ENCODE measurements at places on chromosomes 16 and 17.

DNA sequence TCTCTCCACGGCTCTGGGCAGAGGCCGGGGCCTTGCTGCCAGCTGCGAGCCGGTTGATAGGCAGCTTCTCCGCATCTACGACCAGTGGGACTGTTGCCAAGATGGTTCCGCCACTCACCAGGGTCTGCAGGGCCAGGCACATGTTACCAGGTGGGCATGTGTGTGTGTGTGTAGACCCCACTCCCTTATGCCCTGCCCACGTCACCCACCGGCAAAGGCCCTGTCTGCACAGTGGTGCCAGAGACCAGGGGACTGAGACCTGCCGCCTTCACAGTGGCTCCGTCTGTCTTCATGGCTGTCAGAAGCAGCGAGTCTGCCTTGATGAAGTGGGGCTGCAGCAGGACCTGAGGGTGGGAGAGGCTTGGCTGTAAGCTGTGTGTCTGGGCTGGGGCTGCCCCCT lies 17.7 kb downstream of the SREBF1 start:
- DNase-seq = no peak

- DNase-seq = no peak
These were observed 29.3 kb downstream of the UNC13D start for GRCh38 chr17:75814900-75815373.

DNA sequence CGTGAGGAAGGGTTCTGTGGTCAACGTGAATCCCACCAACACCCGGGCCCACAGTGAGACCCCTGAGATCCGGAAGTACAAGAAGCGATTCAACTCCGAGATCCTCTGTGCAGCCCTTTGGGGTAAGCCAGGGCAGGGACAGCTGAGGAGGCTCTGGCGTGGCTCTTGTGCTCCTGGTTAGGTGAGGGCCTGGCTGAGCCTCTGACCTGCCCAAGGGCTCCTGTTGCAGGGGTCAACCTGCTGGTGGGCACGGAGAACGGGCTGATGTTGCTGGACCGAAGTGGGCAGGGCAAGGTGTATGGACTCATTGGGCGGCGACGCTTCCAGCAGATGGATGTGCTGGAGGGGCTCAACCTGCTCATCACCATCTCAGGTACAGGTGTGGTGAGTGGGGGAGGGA lies 4.2 kb upstream of the C17orf107 start:
- DNase-seq = no peak

GRCh38 chr17:42578282-42578869 lies 847 bp upstream of the PSMC3IP start:
- peak; percentile 76 for DNase-seq

- DNase-seq = no peak
These were observed 10.3 kb downstream of the ZNF469 start for GRCh38 chr16:88393034-88393433.

GRCh38 chr17:44878627-44879221 lies 20.5 kb downstream of the EFTUD2 start:
- peak; percentile 8 for DNase-seq

- no peak for DNase-seq
These were observed at the start of gene CTRB2 for GRCh38 chr16:75206749-75207451. Gene CTRB2, minus strand, starts transcription at chr16:75207161. Its CDS starts 20 bp downstream, at chr16:75207141.

- no peak for DNase-seq
These were observed 3.2 kb upstream of the UBALD1 start for GRCh38 chr16:4617880-4618279.

GRCh38 chr17:64728041-64728695 lies 66.1 kb upstream of the SMURF2 start:
- no peak for DNase-seq

- no peak for DNase-seq
These were observed 103.0 kb upstream of the GSE1 start for GRCh38 chr16:85510041-85510659.

GRCh38 chr17:27549251-27549893 lies 81.6 kb upstream of the LGALS9 start:
- no peak for DNase-seq

GRCh38 chr16:74297145-74297665 lies 591 bp downstream of the PSMD7 start:
- DNase-seq = no peak

DNA sequence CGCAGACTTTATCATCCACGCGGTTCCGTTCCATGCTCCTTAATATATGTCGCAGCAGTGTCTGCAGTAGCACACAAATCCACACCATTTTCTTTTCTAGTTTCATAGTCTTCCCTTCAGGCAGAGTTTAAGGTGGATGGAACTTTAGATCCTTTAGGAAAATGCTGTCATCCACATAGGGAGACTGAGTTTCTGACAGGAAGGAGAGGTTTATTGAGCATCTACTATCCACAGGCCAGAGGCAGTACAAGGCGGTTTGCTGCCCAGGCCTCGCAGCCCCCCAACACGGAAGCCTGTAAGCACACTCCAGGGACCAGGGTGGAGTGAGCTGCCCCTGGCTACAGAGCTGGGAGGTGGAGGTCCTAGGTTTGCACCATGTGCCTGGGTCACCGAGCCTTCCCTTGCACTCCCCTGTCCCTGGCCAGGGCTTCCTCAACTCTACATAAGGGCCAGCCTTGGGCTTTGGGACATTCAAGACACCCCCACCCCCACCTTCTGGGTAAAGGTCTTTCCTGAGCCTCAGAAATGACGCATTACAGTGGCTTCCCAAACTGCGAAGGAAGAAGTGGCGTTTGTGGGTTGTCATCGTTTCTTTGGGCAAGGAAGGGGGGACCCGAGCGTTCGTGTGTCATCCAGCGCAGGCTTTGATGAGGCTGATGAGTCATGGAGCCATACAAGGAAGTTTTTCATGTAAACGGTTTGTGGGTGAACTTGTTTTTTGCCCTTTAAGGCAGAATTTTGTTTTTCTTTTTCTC lies 146.5 kb upstream of the PLCG2 start:
- peak; percentile 76 for DNase-seq

- DNase-seq = peak; percentile 35
These were observed 6.0 kb downstream of the CPSF4L start for GRCh38 chr17:73255671-73256181.

GRCh38 chr16:85090873-85091521 lies 21.3 kb downstream of the CIBAR2 start:
- DNase-seq = no peak

DNA sequence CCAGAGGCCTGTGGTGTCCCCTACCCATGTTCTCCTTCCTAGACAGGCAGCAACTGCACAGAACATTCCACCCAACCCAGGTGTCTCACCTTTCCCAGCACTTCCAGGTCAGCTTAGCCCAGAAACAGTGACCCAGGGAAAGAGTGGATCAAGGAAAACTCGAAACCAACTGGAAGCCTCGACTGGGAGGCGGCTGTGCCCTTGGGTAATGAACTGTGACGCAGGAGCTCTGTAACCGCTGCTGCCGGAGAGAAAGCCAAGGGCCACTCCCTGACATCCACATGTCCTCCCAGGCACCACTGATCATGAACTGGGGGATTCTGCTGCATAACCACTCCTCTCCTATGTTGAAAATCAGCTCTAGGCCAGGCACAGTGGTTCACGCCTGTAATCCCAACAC lies 34.4 kb downstream of the WDR59 start:
- no peak for DNase-seq

GRCh38 chr16:10576390-10577304 lies 3.8 kb downstream of the EMP2 start:
- DNase-seq = no peak

- DNase-seq = no peak
These were observed 123.9 kb downstream of the XYLT1 start for GRCh38 chr16:17346621-17347569.

- DNase-seq = no peak
These were observed 308.1 kb downstream of the HAPSTR1 start for GRCh38 chr16:9399573-9399972.

DNA sequence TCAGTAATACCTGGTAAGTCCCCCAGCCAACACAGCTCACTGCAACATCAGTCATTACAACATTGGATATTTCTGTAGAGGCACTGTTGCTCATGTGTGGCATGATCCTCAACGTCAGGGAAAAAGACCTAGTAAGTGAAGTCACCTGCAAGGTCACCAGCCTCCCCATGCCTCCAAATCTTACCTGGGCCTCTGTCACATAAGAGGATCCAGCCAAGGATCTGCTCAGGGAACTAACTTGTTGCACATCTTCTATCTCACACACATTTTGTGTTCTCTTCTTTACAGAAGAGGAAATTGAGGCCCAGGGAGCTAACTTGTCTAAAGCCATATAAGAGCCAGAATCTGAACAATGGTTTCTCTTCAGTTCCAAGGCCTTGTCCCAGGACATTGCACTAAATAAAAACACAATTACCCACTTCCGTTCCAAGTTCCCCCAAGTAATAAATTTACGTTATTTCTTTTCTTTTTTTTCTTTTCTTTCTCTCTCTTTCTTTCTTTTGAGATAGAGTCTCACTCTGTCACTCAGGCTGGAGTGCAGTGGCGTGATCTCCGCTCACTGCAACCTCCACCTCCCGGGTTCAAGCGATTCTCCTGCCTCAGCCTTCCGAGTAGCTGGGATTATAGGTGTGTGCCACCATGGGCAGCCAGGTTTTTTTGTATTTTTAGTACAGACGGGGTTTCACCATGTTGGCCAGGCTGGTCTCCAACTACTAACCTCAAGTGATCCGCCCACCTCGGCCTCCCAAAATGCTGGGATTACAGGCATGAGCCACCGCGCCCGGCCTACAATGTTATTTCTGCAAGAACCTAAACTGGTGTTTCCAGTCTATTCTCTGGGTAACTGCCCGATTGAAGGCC lies 1.3 kb downstream of the SHMT1 start:
- no peak for DNase-seq

- DNase-seq = no peak
These were observed 88.5 kb downstream of the ZNF423 start for GRCh38 chr16:49767414-49767813.

DNA sequence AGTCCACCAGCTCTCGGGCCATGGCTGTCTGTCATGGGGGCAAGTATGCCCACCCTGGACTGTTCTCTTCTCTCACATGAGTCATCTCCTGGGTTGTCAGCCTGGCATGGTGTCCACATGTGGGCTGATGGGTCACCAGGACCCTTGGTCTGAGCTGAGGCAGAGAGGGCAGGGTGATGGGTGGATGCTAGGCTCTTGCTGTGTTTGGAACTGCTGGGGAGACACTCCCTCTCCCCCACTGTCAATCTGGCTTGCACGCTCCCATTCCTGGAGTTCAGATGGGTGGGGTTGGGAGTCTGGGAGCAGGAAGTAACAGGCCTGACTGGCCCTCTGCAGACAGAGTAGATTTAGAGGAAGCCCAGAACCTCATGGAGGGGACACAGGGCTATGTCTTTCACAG lies 28.9 kb downstream of the KSR1 start:
- no peak for DNase-seq

DNA sequence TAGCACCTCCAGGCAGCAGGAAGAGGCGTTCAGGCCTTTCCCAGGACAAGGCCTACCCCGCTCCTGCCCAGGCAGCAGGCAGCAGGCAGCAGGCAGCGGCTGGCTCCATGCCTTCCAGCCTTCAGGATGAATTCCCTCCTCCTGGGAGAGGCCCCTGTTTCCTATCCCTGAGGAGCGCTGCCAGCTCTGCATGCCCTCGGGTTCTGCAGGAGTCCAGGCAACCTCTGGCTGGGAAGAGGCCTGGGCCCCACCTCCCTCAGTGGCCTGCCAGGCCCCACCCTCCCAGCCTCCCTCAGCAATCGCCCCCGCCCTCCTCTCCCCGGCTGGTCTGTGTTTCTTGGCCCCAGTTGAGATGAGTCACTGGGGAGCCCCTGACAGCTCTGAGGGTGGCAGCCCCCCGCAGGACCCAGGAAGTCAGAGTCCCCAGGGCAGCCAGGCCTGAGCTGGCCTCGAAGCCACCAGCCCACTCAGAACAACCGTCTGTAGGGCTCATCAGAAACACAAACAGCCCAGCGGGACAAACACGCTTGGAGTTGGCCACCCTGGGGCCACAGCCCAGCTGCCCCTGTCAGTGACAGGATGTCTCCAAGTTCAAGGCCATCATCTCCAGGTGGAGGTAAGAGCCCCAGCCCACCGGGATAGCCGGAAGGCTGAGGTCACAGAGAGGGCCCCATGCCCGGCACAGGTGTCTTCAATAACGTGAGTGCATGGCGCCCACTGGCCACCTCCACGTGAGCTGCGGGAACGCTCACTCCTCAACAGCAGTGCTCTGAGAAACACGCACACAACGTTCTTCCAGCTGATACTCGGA lies 39.5 kb upstream of the CIBAR2 start:
- DNase-seq = no peak

GRCh38 chr17:48002266-48002915 lies 31.5 kb downstream of the CDK5RAP3 start:
- DNase-seq = no peak

DNA sequence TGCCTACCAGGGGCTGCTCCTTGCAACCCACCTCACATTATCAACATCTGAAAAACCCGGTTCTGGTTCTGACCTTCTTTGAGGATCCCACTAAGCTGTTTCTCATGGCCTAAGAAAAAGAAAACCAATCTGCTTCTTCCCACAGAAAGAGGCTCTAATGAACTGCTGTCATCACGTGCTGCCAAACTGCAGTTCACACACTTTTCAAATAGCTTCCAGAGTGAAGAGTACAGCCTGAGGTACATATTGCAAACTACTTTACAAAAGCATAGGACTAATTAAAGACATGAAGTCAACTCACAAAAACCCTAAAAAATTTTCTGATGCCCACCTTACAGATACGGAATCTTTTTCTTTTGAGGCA lies 36.7 kb downstream of the SMG6 start:
- DNase-seq = no peak

GRCh38 chr17:3893003-3893719 lies at the start of gene CAMKK1:
Gene CAMKK1, minus strand, starts transcription at chr17:3893053. Its CDS starts 7,366 bp downstream, at chr17:3885687.
- peak; percentile 81 for DNase-seq

DNA sequence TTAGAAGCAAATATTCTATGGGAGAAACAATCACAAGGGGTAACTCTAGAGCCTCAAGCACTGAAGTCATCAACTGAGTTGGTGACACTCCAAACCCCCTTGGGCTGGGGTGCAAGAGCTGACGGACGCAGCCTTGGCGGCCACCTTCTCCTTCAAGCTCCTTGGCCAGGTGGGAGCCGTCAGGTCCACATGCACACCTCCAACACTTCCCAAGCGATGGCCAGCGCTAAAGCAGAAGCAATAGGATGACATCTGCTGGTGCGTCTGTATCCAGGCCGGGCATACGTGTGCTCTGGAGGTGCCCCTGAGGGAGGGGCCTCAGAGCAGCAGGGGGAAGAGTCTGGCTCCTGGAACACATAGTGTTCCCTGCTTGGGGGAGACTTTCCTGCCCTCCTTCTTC lies 12.2 kb upstream of the FOXJ1 start:
- no peak for DNase-seq

GRCh38 chr16:12629271-12629670 lies 174.4 kb downstream of the CPPED1 start:
- DNase-seq = no peak

DNA sequence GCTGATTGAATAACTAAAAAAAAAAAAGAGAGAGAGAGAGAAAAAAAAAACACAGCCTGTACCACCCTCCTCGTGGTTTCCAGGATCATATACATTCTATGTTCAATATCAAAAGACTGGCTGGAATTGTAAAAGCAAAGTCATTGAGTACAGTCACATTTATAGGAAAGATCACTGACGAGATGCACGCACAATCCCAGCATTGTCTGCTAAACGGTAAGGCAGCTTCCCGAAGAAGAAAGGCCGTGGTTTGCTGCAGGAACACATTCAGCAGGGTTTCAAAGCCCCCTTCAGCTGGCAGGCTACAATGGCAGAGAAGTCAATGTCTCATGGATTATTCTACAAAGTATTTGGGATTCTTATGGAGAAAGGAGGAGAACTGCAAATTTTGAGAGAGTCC lies 9.3 kb downstream of the NQO1 start:
- no peak for DNase-seq

All from stimulated activated CD4-positive, alpha-beta T cell treated with anti-CD3 and anti-CD28 coated beads, Interleukin-12 subunit alpha, Interleukin-12 subunit beta, amount 100 ng/mL, for 24 hours (primary cell).